ENCODE measurements at places on chromosomes 16 and 17.
A peak's percentile ranks its signal among the peaks of the same experiment; 100 is the strongest.

DNA sequence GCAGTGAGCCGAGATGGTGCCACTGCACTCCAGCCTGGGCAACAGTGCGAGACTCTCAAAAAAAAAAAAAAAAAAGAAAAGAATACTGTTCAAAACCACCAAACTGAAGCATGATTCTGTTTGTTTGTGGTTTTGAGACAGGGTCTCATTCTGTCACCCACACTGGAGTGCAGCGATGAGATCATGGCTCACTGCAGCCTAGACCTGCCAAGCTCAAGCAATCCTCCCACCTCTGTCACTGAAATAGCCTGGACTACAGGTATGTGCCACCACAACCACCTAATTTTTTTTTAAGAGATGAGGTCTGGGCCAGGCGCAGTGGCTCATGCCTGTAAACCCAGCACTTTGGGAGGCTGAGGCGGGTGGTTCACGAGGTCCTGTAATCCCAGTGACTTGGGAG lies 4.3 kb downstream of the SUMO2 start:
- DNase-seq = no peak

- DNase-seq = no peak
Observed at GRCh38 chr16:74601126-74601871, 5.6 kb downstream of the GLG1 start.

DNA sequence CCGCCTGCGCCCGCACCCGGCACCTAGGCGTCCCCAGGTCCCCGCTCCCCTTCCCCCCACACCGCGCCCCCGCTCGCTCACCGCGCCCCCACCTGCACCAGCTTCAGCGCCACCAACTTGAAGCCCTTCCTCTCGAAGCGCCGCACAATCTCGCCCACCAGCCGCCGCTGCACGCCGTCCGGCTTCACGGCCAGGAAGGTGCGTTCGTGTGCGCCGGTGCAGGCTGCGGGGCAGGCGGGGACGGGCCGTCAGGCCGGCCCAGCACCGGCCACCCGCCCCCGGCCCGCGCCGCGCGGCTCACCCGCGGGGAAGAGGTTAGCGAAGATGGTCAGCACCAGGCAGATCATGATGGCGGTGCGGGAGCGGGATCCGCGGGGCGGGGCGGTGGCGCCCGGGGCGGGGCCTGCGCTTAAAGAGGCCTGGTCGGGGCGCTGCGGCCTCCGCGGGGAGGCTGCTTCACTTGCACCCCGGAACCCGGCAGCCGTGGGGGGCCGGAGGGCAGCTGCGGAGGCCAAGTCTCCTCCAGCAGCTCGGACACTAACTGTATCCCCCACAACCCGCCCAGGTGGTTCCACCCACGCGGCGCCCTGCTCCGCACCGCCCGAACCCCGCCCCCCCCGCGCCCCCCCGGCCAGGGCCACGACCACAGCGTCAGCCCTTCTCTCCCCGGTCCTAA lies at the start of gene NME3:
NME3 (minus strand) TSS at position 356 of the 676 bp plus-strand sequence; CDS start at position 347, 9 bp downstream.
- peak; percentile 58 for DNase-seq

- no peak for DNase-seq
Observed at GRCh38 chr17:67449065-67449464, 72.0 kb downstream of the PITPNC1 start.

GRCh38 chr16:17160285-17160853 lies 310.4 kb downstream of the XYLT1 start:
- DNase-seq = no peak

GRCh38 chr17:74274060-74274708 lies at the start of gene DNAI2:
DNAI2 (plus strand) TSS chr17:74274234; CDS start chr17:74281818, 7,584 bp downstream.
- DNase-seq = no peak

DNA sequence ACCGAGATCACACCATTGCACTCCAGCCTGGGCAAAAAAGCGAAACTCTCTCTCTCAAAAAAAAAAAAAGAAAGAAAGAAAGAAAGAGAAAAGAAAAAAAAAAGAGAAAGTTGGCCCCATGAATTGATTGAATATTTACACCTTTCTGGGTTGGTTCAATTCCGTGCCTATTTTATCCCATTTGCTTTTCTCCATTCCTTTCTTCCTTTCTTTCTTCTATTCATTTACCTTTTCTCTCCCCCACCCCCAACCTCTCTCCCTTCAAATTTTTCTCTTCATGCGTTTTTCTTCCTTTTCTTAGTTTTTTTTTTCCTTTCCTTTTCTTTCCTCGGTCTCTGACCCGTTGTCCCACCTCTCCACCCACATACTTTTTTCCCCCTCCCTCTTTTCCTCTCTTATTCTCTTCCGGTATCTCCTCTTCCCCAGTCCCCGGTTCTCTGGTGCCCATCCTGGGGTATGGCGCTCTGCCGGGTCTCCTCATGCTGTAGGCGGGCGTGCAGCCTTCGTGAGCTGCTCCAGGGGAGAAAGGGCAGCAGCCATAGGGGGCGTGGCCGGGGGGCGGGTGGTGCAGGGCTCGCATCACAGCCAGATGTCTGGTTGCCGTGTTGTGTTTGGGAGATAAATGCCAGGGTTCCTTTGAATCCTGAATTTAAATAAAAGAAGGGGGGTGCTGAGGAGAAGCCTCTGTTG lies 5.3 kb upstream of the COL1A1 start:
- no peak for DNase-seq

- no peak for DNase-seq
Observed at GRCh38 chr16:15928261-15929104, 20.9 kb upstream of the ABCC1 start.

DNA sequence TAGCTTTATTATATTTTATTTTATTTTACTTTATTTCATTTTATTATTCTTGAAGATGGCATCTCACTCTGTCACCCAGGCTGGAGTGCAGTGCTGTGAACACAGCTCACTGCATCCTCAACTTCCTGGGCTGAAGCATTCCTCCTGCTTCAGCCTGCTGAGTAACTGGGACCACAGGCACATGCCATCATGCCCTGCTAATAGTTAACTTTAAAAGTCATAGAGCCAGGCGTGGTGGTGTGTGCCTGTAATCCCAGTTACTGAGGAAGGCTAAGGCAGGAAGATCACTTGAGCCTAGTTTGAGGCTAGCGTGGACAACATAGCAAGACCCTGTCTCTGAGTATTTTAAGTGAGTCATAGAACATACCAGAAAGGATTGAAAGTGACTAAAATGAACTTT lies 38.7 kb downstream of the ESRP2 start:
- no peak for DNase-seq

GRCh38 chr16:15051387-15051951 lies 4.4 kb downstream of the NTAN1 start:
- peak; percentile 16 for DNase-seq

- no peak for DNase-seq
Observed at GRCh38 chr17:6577686-6578263, 21.4 kb upstream of the PITPNM3 start.

GRCh38 chr17:66474258-66474657 lies 171.8 kb downstream of the PRKCA start:
- no peak for DNase-seq

DNA sequence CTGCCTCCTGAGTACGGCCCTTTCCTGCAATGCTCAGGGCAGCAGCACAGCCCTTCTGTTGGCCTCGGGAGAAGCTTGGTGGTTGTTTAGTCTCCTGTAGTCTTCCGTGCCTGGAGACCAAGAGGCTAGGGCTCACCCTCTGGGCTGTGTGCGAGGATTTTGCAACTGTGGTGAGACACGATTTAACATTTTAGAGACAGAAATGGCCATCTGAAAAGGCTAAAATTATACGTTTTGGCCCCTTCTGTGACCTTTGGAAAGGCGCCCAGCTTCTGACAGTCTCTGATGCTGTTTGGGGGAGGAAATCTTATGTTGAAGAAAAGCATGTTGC lies 33.1 kb downstream of the FOXL1 start:
- no peak for DNase-seq

- no peak for DNase-seq
Observed at GRCh38 chr17:35801583-35802224, 6.3 kb upstream of the MMP28 start.

- DNase-seq = peak; percentile 4
Observed at GRCh38 chr16:77657016-77657415, 65.3 kb upstream of the NUDT7 start.

- no peak for DNase-seq
Observed at GRCh38 chr16:17497648-17498047, 26.9 kb upstream of the XYLT1 start.
